NCI-H187 (cell line): ENCODE measurements at places on chromosomes 2 and 18.

GRCh38 chr2:238119756-238120462, 18.6 kb upstream of the KLHL30 start:
- DNase-seq, result no peak

DNA sequence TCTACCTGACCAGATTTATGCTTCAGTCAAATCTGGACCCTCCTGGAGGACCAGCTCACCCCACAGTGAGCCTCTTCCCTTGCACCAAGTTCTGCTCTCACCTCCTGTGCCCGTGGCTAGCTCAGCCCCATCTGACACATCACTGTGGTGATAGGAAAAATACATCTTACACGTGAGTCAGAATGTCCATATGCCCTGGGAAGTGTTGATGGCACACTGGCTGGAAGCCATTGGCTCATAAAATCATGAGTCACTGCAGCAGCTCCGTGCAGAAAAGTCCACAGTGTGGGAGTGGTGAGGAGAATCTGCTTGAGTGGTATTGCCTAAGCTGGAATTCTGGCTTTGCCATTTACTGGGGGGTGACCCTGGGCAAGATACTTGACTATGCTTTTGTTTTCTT, 42.6 kb upstream of the RAPGEF4 start:
- DNase-seq, result no peak

DNA sequence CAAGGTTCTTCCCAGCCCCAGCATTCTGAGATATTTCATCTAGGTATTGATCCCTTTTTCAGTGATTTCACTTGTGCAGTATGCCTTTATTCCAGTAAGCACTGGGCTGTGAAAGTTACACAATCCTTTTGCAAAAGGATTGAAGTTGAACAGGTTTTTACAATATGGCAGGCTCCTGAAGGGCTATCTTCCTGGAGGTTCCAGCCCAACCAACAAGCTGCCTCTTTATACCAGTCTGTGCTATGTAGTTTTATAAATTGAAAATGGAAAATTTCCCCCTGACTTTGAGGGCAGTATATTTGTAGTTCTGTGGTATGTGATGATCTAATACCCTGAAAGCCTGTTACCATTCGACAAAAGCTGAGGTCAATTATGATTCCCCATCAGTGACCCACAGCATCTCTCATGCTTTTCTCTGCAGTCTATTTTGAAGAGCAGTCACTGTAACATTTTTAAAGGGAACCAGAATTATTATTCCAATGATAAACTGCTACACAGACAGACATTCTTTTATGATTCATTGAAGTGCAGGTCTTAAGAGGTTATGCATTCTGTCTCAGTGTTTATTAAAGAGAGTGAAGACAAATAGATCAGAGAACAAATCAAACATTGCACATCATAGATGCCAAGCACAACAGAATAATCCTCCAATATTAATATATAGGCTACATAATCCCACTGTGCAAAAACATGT, 35.2 kb upstream of the STPG4 start:
- DNase-seq, result no peak

- no peak for DNase-seq
These were observed 5.0 kb upstream of the PKDCC start for GRCh38 chr2:42042631-42043355.

DNA sequence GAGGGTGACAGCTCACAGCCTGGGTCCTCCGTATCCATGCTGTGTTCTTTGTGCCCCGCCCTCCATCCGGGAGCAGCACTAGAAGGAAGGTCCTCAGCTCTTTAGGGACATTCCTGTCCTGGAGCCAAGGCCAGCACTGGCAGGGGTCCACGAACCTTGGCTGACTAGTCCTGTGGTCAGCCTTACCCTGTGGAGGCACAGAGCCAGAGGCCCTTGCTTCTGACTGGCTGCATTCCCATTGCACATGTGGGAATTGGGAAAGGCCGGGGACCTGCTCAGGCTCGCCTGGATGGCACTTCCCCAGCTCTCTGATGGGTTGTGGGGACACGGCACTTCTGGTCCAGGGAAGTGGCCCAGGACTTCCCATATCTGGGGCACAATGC, 24.9 kb upstream of the RHOB start:
- no peak for DNase-seq

DNA sequence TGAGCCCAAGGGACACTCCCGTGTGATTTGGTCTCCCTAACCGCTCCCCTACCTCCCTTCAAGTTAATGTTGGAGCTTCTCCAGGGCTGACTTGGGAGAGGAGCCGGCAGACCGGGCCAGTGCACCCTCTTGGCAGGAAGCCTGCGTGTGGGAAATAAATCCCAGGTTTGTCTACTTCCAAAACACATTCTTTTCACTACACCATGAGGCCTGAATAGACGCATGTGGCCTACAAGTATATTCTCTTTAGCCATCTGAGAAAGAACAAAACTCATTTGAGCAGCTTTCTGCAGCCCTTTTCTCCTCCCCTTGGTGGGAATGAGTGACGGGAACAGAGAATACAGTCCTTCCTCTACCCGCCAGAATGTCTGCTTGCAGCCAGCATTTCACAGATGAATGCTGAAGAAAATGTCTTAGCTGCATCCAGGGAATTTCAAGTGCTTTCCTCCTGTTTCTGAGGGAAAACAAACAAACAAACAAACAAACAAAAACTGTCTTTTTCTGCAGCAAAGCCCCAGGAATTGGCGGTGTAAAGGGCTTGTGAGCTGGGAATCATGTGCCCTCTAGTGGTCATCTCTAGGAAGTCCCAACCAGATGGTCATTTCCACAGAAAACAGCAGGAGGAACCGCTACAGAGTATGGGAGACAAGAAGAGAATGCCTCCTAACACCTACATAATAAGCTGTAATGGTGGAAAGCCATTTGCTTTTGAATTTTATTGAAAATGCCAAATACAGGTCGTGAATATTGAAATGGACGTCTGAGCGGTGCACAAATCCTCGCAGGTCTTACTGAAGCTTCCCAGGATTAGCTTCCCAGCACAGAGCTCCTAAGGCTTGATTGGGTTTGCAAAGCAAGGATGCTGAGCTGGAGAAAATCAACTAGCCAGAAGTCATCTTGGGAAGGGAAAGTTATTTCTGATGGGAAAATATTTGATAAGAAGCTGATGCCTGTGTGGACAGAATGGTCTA, 41.2 kb upstream of the DAPL1 start:
- DNase-seq, result no peak

DNA sequence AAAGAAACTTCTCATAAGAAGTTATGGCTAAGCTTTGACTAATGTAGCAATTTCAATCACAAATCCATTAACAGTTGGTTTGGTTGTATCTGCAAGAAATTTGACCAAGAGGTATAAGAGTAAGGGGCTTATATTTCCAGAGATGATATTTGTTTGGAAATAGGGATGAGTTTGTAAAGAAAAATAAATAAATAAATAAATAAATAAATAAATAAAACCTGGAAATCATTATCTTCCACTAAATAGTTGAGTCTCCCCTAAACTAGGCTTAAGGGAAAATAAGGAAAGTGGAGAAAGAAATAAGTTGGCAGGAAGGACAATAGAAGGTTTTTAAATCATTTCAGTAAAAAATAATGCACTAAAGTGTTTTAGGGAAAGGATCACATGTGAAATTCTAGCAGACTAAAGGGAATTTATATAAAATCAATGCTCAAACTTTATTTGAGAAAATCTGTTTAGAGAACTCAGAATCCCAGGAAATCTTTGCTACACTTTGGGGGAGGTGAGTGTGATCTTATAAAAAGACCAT, 23.5 kb upstream of the SCN7A start:
- DNase-seq, result no peak

DNA sequence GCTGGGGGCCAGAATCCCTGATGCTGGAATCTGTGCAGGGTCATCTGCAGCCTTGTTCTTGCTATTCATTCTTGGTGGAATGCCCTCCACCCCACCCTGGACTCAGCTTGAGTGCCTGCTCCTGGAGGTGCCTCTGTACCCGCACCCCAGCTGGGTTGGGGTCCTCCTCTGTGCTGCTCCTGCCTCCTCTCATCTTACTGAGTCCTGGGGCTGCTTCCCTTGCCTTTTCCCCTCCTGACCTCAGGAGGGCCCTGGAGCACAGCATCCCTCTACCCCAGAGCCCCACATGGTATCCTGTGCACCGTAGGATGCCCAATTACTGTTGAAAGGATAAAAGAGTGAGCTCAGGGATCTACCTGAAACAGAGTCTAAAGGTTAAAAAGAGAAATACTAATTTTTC, 81.6 kb downstream of the CIB4 start:
- no peak for DNase-seq

DNA sequence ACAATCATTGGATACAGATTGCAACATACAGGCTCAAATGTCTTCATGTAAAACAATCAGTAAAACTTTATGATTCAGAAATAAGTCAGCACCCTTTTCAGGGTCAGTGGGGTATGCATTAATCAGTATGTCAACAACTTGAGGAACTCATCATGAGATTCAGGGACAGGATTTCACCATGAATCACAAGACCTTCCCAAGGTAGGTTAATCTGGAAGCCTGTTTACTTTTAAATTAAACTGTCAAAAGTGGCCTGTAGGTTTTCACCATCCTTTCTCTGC, 104.8 kb downstream of the SP100 start:
- no peak for DNase-seq

GRCh38 chr2:221104361-221104811, 467.7 kb downstream of the EPHA4 start:
- DNase-seq, result no peak

- no peak for DNase-seq
These were observed 260.0 kb upstream of the ID2 start for GRCh38 chr2:8421658-8422449.

DNA sequence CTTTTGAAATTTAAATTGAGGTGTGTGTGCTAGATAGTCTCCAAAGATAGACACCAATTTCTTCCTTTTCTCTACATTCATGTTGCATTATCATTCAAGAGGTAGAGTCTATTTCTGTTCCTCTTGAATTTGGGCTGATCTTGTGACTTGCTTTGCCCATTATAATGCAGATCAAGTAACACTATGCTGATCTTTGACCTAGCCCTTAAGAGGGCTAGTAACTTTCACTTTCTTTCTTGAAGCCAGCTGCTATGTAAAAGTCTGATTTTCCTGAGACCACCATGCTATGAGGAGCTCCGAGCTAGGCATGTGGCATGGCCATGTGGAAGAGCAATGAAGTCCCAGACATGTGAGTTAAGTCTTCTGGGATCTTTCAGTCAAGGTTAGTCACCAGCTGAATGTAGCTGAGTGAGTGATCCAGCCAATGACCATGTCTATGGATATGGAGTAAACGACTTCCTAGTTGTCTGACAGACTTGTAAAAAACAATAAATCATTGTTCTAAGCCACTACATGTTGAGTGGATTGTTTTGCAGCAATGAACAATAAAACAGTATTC, 189.4 kb upstream of the CWC22 start:
- no peak for DNase-seq

GRCh38 chr2:40466332-40466906, 14.5 kb upstream of the SLC8A1 start:
- no peak for DNase-seq

DNA sequence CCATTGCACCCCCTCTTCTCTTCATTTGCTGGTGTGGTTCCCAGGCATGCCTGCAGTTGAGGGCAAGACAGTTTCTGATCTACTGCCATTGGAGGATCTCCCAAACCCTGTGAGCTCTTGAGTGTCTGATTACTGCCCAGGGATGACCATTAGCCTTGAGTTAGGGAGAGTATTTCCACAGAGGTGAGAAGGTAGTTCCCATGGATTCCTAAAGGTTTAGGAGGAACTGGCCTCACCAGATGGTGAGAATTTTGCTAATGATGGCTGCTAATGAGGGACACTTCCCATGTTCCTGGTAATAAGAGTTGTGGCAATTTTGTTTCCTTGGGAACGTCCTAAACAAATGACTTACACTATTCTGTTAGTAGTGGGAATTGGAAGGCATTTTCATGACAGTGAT, 42.5 kb downstream of the PTPRM start:
- no peak for DNase-seq

DNA sequence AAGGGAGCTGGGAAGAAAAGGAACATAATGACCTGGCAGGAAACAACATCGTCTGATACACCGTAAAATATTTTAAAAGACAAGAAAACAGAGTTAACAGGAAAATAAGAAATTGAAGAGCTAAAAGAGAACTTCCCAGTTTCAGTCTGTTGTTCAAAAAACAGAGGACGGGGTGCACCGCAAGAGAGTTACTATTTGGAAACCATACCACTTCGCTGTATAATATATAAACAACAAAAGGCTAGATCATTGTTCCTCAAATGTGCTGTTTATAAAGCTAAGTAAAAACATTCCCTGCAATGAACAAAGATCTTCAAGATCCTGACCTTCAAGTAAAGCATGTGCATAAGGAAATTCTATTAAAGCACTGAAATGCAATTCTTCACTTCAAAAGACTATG, 2.1 kb downstream of the PPP3R1 start:
- DNase-seq, result no peak

GRCh38 chr2:46970334-46971288, 55.0 kb upstream of the MCFD2 start:
- no peak for DNase-seq

DNA sequence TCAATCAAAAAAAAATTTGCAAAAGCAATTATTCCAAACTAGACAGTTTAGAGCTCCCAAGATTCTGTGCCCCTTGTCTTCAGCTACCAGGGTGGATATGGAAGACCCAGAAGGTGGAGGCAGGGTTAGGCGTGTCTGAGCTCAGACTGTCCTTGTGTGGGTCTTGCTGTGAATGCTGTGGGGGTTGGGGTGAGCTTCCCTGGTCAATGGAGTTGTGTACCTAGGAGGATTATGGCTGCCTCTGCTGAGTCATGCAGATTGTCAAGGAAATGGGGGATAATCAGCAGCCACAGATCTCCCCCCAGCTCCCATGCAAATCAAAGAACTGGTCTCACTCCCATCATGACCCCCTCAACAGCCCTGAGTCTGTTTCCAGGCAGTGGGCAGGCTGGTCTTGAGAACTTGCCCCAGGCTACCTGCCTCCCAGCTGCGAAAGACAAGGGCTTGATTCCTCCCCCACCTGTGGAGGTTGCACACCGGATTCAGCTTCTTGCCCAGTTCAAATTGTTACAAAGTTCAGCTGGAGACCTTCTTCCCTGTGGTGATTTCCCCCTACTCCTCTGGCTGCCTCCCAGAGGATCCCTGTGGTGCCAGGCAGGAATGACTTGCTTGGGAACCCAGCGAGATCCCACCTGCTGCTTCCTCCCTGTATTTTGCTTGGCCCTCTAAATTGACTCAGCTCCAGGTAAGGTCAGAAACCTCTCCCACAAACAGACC, 77.0 kb downstream of the RAD51AP2 start:
- DNase-seq, result no peak

DNA sequence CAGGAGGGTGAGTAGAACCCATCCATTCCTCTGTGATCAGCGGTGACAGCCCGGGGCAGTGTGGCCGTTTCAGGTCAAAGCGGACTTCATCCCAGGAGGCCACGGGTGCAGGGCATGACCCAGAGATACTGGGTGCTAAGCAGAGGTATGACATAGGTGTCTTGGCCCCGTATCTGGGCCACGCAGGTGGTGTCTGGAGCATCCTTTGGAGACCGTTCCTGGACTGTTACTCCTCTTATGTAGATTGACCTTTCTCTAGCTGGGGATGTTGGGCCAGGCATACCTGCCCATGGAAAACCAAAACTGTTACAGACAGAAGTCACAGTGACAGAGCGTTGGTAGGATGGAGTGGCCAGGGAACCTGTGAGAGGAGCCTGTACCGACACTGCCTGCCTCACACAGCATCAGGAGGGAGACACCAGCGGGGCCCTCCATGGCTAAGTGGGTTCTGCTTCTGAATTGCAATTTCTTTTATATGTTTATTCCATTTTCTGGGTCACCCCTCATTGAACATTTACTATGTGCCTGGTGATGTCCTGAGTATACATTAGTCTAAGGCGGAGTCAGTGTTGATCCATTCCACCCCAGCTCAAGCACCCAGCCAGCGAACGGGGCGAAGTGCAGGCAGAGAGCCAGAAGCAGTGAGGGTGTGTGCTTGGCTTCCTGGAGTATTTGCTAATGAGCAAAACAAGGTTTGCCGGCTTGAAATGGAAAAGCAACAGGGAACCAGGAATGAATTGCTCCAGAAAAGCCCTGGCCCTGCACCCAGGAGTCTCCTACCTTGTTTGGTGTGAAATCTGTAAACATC, 141.7 kb downstream of the SH3RF3 start:
- DNase-seq, result no peak
